ENCODE measurements at places on chromosomes 11 and 22. TPM values are rescaled to one million over a fixed set of nuclear protein-coding genes. Genes with fewer than 3 reads are reported as not detected.

The TMEM223 gene
- total RNA-seq: 58.9 TPM

The PIWIL4 gene
- total RNA-seq: 0.22 TPM

The SLC17A6 gene
- not detected for total RNA-seq

The PGA5 gene
- not detected for total RNA-seq

The OR51V1 gene
- total RNA-seq: not detected

The LAMTOR1 gene
- total RNA-seq: 156 TPM

Measured in epithelial cell of proximal tubule (primary cell).